ENCODE measurements at places on chromosomes 4 and X. TPM values are rescaled to one million over a fixed set of nuclear protein-coding genes. Genes with fewer than 3 reads are reported as not detected.

DNA sequence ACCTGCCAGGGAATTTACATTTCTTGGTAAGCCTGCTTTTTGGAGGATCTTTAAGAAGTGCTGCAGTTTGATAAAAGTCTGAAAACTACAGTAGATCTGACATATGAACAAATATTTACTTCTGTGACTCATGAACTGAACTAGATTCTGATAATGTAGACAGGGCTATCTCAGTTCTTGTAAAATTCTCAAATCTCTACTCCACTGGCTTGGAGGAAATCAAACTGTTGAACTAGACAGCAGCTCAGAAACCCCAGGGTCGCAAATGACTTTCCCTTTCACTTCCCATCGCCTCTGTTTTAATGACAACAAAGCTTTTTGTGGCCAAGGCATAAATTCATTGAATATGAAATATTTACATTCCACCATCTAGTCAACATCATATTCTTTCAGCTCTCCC is 15.4 kb upstream of the OCIAD1 start:
- peak; percentile 43 for DNase-seq

- no peak for DNase-seq
Measured at GRCh38 chr4:10253765-10254164, 137.2 kb upstream of the WDR1 start.

- DNase-seq: no peak
Measured at GRCh38 chr4:79922011-79922410, 151.0 kb downstream of the ANTXR2 start.

PPP4R3C gene
- not detected for total RNA-seq

DNA sequence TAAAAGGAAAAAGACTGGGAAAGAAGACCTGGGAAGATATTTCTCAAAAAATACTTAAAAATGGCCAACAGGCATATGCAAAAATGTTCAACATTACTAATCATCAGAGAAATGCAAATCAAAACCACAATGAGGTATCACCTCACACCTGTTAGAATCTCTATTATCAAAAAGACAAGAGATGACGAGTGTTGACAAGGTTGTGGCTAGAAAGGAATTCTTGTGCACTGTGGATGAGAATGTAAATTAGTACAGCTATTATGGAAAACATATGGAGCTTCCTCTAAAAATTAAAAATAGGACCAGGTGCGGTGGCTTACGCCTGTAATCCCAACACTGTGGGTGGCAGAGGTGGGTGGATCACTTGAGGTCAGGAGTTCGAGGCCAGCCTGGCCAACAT is 50.0 kb downstream of the C4orf46 start:
- no peak for DNase-seq

GRCh38 chr4:88846206-88846790 is 148.7 kb upstream of the NAP1L5 start:
- DNase-seq: no peak

- DNase-seq: no peak
Measured at GRCh38 chr4:106806158-106806797, 229.8 kb downstream of the DKK2 start.

DNA sequence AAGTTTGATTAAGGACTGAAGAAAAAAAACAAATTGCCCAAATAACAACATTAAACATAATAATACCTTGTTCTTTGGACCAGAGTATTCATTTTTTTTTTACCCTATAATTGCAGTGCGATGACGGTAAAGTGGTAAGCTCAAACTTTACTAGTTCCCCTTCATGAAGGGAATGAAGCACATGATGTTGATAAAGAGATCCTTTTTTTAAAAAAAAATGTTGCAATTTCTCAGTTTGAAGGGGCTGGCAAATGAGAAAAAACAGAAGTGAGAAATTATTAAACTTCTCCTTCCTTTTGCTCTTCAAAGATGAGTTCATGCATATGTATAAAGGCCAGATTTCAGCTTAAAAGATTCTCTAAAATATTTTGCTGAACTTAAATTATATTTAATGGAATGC is 231.7 kb downstream of the C4orf33 start:
- DNase-seq: no peak

GRCh38 chrX:101359966-101360365 is 11.4 kb upstream of the TIMM8A start:
- no peak for DNase-seq

MAOB gene
- not detected for total RNA-seq

- no peak for DNase-seq
Measured at GRCh38 chr4:147362938-147363337, 118.0 kb upstream of the EDNRA start.

GRCh38 chrX:112687189-112687691 is 7.5 kb upstream of the LHFPL1 start:
- no peak for DNase-seq

SPANXN5 gene
- not detected for total RNA-seq

CCSER1 gene
- total RNA-seq: not detected

- no peak for DNase-seq
Measured at GRCh38 chr4:140851804-140852203, 95.6 kb upstream of the TBC1D9 start.

GRCh38 chr4:87151730-87152129 is 68.7 kb downstream of the KLHL8 start:
- DNase-seq: no peak

ZNF141 gene
- 25.9 TPM for total RNA-seq

IDS gene
- 52.6 TPM for total RNA-seq

MMRN1 gene
- total RNA-seq: 0.52 TPM

DNA sequence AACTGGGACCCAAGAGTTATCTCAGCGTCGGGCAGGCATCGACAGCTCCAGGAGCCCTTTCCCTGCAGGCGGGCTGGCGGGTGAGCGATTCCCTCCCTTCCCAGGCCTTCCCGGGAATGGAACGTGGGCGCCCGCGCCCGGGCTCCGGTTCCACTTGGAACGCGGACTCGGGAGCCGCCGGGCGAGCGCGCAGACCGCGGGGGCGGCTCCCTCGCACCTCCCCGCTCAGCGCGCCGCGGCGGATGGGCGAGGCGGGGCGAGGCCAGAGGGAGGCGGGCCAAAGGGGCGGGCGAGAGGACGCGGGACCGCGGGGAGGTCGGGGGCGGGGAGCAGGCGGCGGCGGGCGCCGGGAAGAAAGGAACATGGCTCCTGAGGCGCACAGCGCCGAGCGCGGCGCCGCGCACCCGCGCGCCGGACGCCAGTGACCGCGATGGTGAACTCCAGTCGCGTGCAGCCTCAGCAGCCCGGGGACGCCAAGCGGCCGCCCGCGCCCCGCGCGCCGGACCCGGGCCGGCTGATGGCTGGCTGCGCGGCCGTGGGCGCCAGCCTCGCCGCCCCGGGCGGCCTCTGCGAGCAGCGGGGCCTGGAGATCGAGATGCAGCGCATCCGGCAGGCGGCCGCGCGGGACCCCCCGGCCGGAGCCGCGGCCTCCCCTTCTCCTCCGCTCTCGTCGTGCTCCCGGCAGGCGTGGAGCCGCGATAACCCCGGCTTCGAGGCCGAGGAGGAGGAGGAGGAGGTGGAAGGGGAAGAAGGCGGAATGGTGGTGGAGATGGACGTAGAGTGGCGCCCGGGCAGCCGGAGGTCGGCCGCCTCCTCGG is at the start of gene PKD2:
Gene PKD2, plus strand, starts transcription at position 332 of the 818 bp plus-strand sequence. Its CDS starts 99 bp downstream, at position 431.
- peak; percentile 77 for DNase-seq

KIF4A gene
- 41.5 TPM for total RNA-seq

DNA sequence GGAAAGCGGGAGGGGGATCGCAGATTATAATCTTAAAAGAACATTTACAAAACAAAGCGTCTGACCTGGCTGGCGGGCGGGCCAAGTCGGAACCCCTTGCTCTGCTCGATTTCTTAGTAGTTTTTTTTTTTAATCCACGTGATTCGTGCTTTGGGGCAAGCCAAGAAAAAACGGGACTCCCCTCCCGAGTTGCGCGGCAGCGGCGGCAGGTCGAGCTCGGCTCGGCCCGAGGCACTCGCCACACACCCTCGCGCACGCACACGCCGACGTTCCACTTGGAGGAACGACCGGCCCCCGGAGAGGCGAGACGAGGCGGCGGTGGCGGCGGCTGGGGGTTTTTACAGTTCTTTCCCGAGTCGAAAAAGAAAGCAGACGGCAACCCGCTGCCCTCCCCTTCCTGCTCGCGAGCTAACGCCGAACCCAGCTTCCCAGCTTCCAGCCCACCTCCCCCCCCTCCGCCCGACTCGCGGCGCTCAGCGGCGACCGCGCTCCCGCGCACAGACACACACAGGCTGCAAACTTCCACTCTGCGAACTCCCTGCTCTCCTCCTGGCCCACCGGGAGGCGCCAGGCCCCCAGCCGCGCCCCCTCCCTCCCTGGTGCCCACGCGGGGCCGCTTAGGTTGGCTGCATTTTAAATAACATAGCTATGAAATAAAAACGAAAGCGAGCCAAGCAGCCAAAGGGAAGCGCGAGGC is 1.2 kb downstream of the BCOR start:
- DNase-seq: peak; percentile 70

S100G gene
- total RNA-seq: not detected

KIT gene
- 0.29 TPM for total RNA-seq

DTHD1 gene
- 0.12 TPM for total RNA-seq

DNA sequence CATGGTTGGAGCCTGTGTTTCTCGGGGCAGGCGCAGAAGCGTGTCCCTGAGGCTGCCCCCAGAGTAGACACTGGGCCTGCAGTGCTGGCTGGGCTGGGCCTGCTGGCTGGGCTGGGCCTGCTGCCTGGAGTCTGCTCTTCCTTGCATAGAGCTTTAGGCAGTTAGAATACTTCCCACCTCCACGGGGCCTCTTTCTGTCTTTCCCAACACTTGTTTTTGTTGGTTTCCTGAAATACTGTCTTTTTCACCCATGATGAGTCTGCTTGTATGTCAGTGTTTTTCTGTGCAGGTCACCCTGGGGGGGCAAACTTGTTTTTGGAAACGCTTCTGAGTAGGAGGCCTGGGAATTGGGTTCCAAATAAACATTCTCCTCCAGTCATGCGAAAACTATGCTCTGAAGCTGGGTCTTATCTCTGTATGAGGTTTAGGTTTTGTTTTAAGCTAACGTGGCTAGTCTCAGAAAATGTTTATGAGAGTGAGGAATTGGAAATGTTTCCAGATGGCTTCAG is 32.2 kb downstream of the TRMT44 start:
- DNase-seq: no peak

CASK gene
- 32.4 TPM for total RNA-seq

DNA sequence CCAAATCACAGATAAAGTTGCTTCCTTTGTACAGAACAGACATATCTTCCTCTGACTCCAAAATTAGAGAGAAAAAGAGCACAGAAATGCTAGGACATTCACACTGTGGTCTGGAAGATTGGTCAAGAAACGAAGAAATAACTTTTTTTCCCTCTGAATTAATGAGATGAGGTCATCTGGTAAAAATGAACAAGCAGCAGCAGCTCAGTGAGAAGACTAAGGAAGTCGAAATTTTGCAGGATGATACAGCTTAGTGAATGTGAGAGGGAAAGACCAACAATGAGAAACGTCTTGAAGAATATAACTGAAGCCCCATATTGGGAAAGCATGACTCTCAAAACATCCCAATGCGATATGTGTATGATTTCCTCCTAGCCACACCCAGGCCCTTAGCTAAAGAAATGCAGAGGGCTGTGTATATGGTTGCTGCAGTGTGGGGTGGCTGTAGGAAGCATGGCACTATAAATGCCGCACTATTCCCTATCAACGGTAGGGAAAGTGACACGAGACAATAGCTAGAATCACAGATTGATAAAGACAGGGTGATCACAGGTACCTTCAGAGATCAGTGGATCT is 208.6 kb downstream of the VEGFC start:
- DNase-seq: no peak

DNA sequence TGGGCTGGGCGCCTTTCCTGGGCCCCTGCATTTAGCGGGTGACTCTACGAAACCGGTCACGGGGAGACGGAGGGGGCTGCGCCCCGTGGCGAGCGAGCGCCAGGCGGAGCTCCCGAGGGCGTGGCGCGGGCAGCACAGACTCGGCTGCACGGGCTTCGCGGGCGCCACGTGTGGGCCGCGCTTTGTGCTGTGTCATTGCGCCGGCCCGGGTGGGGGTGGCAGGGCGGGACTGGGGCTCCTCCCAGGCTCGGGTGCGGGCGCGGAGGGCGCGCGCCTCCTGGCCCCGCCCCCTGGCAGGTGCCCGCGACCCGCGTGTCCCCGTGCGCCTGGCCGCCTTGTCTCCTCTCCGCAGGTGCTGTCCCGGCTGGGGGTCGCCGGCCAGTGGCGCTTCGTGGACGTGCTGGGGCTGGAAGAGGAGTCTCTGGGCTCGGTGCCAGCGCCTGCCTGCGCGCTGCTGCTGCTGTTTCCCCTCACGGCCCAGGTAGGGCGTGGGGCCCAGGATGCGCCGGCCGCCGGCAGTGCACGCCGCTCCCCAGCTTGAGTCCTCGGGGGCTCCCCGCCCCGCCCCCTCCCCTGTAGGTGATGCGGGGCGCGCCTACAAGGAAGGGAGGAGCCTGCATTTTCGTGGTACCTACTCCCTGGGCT is 651 bp downstream of the UCHL1 start:
- peak; percentile 9 for DNase-seq

DNA sequence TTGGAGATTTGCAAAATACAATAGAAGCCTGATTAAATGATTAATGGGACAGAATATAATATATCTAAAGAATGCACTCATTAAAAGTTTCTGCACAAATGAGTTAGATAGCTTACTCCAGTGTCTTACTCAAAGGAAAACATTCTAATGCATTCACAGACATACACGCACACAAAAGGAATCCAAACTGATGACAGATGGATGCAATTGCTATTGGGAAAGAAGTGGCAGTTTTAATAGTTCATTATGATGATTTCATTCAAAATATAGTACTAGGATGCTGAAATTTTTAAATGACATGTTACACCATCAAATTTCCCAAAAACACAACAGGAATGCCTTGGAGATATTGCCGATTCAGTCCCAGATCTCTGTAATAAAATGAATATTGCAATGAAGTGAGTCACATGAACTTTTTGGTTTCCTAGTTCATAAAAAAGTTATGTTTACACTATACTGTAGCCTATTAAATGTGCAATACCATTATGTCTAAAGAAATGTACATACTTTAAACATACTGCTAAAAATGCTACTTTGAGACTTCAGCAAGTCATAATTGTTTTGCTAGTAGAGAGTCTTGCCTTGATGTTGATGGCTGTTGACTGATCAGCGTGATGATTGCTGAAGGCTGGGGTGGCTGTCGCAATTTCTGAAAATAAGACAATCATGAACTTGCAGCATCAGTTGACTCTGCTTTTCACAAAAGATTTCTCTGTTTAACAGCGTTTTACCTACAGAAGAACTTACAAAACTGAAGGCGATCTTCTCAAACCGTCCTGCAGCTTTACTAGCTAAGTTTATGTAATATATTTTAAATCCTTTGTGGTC is 45.6 kb downstream of the BBS12 start:
- DNase-seq: no peak

GPR101 gene
- total RNA-seq: not detected

SLC6A14 gene
- total RNA-seq: not detected

GRCh38 chrX:134206221-134206620 is 30.8 kb upstream of the CCDC160 start:
- DNase-seq: no peak

HSPA4L gene
- total RNA-seq: 0.02 TPM

DNA sequence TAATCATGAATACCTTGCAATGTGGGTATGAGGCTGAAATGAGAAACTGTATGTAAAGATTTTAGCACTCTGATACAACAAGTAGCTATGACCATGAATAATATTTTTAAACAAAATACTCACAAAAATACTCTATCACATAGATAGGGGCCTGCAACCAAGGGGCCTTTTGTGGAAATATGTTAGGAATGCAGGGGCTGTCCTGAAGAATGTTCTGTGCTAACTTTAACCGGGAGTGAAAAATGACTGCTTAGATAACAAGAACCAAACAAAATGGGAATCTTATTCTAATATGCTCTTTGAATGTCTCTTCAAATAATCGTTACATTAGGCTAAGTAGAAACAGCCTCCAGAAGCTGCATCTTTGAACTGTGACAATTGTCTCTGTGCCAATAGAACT is 37.9 kb upstream of the GYPA start:
- DNase-seq: no peak

Measured in activated CD4-positive, alpha-beta T cell treated with anti-CD3 and anti-CD28 coated beads, Interleukin-2, amount 10 ng/mL, durations not matched to agents 7 days and 5 days (primary cell).